ENCODE measurements at places on chromosomes 5 and 9.

GRCh38 chr5:137186759-137187461, 312.2 kb downstream of the SPOCK1 start:
- no peak for DNase-seq

GRCh38 chr5:81749192-81749560, 1.7 kb downstream of the SSBP2 start:
- DNase-seq = no peak

- no peak for DNase-seq
Measured at GRCh38 chr9:136832581-136832980, 9.7 kb upstream of the AJM1 start.

DNA sequence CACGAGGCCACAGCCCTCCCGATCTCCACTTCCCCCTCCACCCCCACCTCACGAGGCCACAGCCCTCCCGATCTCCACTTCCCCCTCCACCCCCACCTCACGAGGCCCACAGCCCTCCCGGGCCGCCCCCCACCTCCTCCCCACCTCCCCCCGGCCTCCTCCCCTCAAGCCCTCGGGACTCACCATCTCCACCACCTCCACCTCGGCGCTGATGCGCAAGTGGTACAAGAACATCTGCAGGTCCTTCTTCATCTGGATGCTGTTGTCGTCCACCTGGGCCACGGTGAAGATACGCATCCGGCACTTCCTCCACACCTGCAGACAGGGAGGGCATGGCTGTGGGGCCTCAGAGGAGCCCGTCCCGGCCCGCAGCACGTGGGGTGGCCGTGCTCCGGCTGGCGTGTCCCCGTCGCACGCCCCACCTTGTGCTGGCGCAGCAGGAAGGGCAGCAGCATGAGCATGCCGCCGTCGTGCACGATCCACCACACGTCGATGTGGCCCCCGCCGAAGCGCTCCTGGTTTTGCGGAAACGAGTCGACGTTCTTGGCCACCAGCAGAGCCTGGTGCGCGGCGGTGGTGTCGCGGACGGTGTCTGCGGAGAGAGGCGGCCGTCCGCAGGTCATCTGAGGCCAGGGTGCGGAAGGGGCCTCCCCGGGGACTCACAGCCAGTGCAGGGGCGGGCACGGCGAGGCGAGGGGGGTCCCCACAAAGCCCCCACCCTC, 48.0 kb downstream of the SLC12A7 start:
- DNase-seq = no peak

GRCh38 chr5:104305602-104306001, 743.0 kb upstream of the NUDT12 start:
- no peak for DNase-seq

- DNase-seq = no peak
Measured at GRCh38 chr5:180801596-180802324, 846 bp downstream of the MGAT1 start.

GRCh38 chr5:10479154-10479721, 37.6 kb downstream of the ROPN1L start:
- peak; percentile 8 for DNase-seq

- DNase-seq = no peak
Measured at GRCh38 chr9:110615498-110615897, 36.0 kb upstream of the SVEP1 start.

GRCh38 chr9:122931226-122932121, at the start of gene ZBTB26:
Gene ZBTB26, minus strand, starts transcription at chr9:122931512. Its CDS starts 11,578 bp downstream, at chr9:122919934.
- DNase-seq = peak; percentile 89

DNA sequence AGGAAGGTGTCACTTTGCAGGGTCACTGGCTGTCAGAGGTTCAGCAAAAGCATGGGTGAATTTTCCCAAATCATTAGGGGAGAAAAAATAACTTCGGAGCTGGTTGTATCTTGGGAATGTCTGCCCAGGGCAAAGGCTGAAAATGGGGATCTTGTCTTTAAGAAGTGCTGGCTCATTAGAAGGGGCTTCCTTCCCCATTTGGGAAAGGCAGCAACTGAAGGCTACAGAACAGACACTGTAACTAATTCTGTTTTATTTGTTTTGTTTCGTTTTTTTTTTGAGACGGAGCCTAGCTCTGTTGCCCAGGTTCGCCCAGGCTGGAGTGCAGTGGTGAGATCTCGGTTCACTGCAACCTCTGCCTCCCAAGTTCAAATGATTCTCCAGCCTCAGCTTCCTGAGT, 70.3 kb upstream of the PCA3 start:
- no peak for DNase-seq

- DNase-seq = peak; percentile 48
Measured at GRCh38 chr9:95055334-95055850, 262.1 kb downstream of the FANCC start.

DNA sequence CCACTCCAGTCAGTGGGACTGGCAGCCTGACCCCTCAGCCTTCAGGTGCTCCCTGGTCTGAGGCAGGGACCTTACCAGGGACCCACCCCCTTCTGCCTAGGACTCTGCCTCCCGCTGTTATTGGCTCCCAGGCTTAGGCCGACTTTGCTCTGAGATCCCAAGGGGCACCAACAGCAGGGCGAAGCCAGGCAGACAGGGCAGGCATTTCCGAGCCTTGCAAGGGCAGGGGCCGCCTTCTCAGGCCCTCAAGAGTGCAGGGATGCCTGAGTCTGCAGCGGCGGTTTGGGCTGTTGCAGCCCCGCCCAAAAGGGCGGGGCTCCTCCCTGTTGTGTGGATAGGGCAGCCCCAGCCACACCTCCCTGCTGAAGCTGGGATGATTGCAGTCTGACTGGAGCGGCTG, 644.6 kb downstream of the PRR16 start:
- no peak for DNase-seq

DNA sequence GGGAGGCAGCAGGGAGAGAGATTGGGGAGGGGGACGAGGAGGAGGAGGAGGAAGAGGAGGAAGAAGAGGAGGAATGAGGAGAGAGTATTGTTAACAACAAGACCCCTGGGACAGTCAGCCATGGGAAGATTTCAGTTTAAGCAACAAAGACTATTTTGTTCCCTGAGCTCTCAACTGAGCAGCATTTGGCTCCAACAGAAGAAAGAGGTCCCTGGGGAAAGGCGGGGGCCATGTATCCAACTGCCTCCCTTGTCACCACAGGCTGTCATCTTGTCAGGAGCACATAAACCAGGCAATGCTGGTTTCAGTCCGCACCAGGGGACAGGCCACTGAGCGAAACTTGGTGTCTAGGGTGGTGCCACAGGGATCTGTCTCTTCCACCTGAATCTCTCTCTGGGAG, 316.1 kb downstream of the TLE1 start:
- no peak for DNase-seq

- DNase-seq = peak; percentile 54
Measured at GRCh38 chr5:62460578-62460983, 48.0 kb downstream of the IPO11 start.

GRCh38 chr9:129077236-129077635, 3.7 kb upstream of the DOLPP1 start:
- no peak for DNase-seq

GRCh38 chr9:126439883-126440653, 113.4 kb downstream of the MVB12B start:
- DNase-seq = no peak

DNA sequence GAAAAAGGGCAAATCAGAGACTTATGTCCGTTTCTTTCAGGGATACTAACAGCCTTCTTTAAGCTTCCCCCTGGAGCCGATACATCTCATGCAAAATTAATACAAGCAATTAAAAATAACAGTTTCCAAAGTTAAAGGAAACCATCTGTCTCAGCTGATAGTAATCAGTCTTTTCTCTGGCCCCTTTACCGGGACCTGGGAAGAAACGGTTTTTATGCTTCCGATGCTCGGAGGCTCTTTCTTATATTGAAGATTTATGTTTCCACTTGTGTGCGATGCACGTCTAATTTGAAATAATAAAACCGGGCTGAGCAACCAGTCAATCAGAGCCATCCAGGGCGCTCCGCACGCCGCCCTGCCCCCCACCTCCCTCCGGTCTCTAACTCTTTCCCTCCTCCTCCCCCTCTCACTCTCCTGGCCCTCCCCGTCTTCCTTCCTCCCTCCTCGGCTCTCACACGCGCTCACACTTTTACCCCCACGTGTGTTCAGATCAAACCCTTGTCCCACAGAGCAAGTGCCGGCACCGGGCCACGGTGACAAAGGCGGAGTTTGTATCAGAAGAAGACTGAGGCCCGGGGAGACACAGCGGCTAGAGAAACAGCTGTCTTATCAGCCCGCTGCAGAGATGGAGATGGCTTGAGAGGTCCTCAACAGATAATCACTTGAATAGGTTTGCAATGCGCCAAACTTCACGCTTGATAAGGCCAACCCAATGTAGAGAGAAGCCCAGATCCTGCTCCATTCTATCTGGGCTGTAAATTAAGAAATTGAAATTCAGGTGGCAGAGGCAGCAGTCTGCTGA, 5.1 kb upstream of the ELAVL2 start:
- no peak for DNase-seq

DNA sequence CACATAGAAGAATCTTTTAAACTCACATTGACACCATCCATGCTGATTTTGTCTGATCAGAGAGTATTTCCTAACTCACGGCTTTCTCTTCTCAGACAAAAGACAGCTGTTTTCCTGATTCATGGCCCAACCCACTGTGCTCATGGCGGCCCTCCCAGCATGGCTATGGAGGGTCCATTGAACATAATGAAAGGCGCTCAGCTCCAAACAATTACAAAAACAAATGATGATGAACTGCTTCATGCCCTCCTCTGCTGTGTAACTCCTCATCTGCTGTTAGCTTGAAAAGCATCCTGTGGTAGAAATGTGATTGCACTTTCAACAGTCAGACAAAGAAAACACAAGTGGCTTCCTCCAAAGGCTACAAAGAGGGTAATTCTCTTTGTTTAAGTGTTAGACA, 673.8 kb downstream of the PRELID2 start:
- no peak for DNase-seq

DNA sequence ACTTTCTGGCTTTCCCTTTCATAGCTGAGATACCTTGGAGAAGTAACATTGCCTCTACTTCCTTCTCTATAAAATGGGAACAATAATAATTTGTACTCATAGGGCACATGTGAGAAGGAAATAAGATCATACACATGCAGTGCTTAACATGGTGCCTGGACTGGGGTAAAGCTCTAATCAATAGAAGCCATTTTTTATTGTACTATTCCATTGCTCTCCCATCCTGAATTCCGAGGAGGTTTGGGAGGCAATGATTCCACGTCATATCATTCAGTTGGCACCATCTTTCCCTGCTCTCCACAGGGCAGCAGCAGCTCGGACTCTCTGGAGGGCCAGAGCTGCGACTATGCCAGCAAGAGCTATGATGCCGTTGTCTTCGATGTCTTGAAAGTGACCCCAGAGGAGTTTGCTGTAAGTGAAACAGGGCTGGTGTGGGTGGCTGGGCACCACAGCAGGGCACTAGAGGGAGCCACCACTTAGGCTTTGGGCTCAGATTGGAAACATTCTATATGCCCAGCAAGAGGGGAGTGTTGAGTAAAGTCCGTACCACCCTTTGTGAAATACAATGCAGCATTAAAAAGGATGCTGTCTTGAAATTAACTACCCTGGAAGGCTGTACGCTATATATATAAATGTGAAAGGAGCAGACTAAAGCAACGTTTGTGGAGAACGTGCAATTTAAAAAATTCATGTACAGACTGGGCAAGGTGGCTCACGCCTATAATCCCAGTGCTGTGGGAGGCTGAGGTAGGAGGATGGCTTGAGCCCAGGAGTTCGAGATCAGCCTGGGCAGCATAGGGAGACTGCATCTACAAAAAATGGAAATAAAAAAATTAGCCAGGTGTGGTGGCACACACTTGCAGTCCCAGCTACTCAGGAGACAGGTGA, 51.2 kb downstream of the RALGPS1 start:
- peak; percentile 22 for DNase-seq

DNA sequence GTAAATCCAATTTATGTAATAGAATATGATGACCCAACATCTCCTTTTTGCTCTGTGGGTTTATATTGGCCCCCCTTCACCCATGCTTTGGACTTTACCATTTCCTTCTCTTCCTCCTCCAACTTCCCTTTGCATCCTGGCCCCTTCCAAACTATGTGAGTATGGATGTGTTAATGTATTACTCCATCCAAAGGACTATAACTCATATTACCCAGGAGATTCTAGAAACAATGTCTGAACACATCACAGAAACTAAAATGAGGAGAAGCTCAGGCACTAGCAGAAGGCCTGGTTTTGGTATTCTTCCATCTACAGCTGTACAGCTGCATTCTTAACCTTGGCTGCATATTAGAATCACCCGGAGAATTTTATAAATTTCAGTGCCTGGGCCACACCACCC, 110.7 kb downstream of the PDE4D start:
- no peak for DNase-seq

- no peak for DNase-seq
Measured at GRCh38 chr5:157828105-157828943, 30.6 kb downstream of the CLINT1 start.

DNA sequence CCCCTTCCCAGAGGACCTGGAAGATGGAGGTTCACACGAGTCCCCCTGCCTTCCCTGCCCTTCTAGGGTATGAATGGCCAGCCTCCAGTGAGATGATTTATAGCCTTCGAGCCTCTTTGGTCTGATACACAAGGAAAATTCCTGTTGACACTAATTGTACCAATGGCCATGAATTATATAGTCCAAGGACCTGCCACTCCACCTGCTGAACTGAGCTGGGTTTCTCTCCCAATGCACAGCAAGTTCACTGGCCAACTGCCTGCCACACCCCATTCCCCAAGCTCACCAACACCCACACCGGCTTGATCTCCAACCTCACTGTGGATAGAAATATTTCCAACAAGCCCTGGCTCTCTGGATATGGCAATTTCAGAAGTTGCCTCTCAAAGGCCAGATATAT, 9.3 kb upstream of the ADRA1B start:
- DNase-seq = no peak

- no peak for DNase-seq
Measured at GRCh38 chr5:150412319-150413175, at the start of gene CD74. Gene CD74, minus strand, starts transcription at chr5:150412910. Its CDS starts 161 bp downstream, at chr5:150412749.

DNA sequence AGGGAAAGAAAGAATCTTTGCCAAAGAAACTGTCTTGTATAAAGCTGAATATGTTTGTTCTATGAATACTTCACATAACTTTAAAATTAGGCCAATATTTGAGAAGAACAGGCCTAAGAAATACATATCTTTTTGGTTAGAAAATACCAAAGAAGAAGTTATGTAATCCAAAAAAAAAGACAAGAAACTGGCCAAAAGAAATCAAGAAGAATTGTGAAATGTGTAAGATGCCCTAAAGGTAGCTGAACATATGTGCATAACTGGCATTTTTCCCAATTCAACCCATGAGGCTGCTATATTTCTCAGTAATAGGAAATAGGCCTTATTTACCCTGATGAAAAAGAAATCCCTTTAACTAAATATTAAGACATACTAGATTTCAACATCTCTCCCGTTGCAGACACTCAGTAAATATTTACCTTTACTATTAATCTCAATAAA, 290.0 kb downstream of the CETN3 start:
- no peak for DNase-seq

- DNase-seq = no peak
Measured at GRCh38 chr9:72648324-72649126, 127.1 kb downstream of the TMC1 start.

DNA sequence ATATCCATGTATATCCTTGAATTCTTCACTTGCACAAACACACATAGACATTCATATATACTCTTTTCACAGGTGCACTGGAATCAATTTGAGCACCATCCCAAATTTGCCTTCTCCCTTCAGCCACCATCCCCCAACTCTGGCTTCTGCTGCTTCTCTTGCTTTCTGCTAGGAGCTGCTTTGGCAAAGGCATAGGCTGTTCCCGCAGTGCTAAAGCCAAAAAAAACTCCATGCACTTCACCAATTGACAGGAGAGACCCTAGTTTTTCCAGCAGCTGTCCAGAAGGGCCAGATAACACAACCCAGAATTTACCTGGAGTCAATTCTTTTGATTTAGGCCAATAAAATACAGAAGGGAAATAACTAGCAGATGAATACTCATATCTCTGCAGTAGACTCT, 251.3 kb downstream of the NR2F1-AS1 start:
- DNase-seq = no peak

GRCh38 chr5:10719965-10720364, 41.1 kb downstream of the DAP start:
- no peak for DNase-seq

- no peak for DNase-seq
Measured at GRCh38 chr5:19018822-19019221, 969.2 kb downstream of the CDH18 start.

Measured in NCI-H510A treated with DMSO at 0.1 percent for 48 hours (cell line).